ENCODE measurements at places on chromosomes 7 and 10. TPM values are rescaled to one million over a fixed set of nuclear protein-coding genes. Genes with fewer than 3 reads are reported as not detected.
A peak's percentile ranks its signal among the peaks of the same experiment; 100 is the strongest.

- no peak for DNase-seq
Observed at GRCh38 chr7:1691601-1692514, 21.8 kb downstream of the ELFN1 start.

AP4M1 gene
- total RNA-seq, result 12.8 TPM

DENND2A gene
- total RNA-seq, result 24.9 TPM

DNA sequence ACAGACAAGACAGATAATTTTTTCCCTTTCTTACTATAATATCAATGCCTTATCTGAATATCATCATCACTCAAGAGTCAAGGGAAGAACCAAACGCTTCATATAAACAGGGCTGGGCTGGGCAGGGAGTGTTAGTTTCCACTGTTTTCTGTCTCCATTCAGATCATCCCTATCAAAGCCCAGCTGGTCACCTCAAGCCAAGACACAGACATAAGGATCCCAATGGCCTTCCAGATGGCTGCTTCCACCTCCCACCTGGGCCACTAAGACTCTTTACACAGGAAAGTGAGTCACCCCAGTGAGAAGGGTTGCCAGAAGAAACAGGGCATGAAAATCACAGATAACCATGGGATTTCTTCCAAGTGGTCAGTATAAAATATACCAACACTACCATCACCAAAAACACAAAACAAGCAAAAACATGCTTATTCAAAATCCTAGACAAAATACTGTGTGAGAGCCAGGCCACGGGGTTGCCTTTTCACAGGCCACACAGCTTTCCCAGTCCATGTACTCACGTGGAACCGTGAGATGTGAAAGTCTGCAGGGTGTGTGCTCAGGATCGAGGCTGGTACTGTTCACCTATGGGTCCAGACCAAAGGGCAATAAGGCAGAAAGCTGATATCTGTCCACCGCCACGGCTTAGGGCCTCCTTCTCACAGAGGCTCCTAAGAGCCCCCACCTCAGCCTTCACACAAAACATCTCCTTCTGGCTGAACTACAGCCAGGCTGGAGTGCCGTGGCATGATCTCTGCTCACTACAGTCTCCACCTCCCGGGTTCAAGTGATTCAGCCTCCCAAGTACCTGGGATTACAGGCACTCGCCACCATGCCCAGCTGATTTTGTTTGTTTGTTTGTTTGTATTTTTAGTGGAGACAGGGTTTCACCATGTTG lies 5.7 kb downstream of the PRSS1 start:
- no peak for DNase-seq

TAS2R41 gene
- total RNA-seq, result not detected

DNA sequence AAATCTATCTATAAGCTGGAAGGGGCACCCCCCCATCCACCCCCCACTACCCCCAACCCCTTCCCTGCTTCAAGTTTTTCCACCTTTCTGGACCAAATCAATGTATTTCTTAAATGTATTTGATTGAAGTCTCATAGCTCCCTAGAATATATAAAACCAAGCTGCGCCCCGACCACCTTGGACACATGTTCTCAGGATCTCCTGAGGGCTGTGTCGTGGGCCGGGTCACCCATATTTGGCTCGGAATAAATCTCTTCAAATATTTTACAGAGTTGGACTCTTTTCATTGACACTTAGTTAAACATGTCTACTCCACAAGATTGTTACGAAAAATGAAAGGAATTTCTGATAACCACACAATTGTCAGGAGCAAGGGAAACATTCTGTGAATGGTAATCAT lies 215.6 kb downstream of the ADARB2 start:
- no peak for DNase-seq

ATG9B gene
- 15.4 TPM for total RNA-seq

- DNase-seq, result no peak
Observed at GRCh38 chr7:128221929-128222403, 19.1 kb upstream of the LEP start.

GRCh38 chr10:87505366-87506111 lies 846 bp downstream of the MINPP1 start:
- DNase-seq, result no peak

GRCh38 chr10:63221950-63222349 lies 88.8 kb downstream of the NRBF2 start:
- DNase-seq, result no peak

DNA sequence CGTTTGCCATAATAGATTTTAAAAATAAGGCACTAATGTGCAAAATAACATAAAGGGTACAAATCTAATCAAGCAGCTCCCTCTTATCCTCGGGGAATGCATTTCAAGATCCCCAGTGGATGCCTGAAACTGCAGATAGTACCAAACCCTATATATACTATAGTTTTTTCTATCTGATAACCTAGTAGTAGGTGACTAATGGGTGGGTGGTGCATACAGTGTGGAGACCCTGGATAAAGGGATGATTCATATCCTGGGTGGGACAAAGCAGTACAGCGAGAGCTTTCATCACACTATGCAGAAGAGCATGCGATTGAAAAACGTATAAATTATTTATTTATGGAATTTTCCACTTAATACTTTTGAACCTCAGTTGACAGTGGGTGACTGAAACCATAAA lies 464.5 kb downstream of the GRID1 start:
- DNase-seq, result no peak

- DNase-seq, result no peak
Observed at GRCh38 chr10:112136486-112137153, 46.9 kb downstream of the GPAM start.

GRCh38 chr10:46236941-46237681 lies 49.7 kb upstream of the ANTXRL start:
- DNase-seq, result no peak

- DNase-seq, result no peak
Observed at GRCh38 chr7:25967278-25968204, 184.5 kb upstream of the NFE2L3 start.

GRCh38 chr7:150971242-150972022 lies 6.7 kb downstream of the KCNH2 start:
- no peak for DNase-seq

EPHA1 gene
- 16.2 TPM for total RNA-seq

DNA sequence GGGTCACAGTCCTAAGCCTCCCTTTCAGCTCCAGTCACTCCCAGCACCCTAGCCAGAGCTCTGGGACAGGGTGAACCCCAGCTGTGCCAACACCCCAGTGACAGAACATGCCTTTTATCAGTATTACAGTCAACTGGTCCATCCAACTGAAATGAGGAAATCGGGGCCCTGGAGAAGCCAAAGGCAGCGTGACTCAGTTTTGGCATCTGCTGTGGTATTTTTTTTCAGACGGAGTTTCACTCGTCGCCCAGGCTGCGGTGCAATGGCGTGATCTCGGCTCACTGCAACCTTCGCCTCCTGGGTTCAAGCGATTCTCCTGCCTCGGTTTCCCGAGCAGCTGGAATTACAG lies 3.4 kb upstream of the CLDN15 start:
- no peak for DNase-seq

NPFFR1 gene
- 0.59 TPM for total RNA-seq

GRCh38 chr10:125124115-125124487 lies 36.3 kb downstream of the CTBP2 start:
- no peak for DNase-seq

DNA sequence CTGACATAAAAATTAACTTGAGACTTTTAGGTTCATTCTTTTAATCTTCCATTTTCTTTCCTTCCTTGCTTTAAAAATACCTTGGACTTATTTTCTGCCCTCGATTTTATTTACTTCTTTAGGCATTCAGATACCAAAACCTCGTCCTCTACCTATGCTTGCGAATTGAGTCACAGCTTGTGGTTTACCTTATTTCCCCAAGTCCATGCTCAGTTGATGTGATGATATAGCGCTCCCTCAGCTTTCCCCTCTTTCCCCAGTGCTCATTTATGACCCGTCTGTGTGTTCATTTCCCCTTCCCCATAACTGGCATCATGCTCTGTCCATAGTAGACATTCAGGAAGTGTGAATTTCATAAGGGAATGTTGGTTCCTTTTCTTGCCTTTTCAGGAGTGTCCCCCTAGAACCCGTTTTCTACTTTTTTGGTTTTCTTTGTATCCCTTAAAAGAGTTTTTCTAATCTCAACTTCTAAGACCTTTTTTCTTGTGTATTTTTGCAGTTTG lies 19.1 kb upstream of the PRKRIP1 start:
- no peak for DNase-seq

LLCFC1 gene
- not detected for total RNA-seq

STEAP1 gene
- total RNA-seq, result 16.3 TPM

DNA sequence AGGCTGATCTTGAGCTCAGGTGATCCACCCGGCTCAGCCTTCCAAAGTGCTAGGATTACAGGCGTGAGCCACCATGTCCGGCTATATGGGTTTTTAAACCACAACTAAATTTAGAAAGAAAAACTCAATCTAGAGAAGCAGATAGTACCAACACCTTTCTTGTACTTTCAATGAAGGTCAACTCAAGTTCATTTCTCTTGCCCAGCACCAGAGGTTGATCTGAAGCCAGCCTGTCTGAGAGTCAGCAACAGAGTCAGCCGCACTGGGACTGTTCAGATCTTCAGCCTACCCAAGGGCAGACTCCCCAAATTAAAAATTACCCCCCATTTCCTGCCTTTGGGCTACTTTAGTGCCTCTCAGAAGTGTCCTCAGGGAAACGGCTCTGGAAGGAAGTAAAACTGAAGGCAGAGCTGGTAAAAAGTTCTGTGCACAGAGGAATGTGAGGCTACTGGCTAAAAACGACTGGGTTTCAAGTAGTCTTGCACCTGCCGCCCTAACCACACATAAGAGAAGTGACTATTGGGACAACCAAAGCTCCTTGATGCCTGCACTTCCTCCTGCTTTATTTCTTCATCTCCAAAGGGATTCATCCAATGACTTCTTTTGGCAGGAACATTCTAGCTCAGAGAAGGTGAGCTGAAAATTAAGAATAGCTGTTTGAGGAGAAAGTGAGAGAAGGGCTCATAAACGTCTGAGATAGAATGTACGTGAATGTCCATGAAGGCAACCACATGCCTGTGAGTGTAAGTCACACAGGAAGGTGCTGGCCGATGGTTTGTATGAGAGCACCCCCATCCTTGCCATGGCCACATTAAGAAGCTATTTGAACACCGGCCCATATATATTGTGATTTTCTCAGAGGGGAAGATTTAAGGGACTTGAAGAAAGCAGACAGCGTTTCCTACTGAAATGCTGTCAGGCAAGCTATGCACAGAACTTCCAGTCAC lies 142.4 kb upstream of the PRR15 start:
- no peak for DNase-seq

DNA sequence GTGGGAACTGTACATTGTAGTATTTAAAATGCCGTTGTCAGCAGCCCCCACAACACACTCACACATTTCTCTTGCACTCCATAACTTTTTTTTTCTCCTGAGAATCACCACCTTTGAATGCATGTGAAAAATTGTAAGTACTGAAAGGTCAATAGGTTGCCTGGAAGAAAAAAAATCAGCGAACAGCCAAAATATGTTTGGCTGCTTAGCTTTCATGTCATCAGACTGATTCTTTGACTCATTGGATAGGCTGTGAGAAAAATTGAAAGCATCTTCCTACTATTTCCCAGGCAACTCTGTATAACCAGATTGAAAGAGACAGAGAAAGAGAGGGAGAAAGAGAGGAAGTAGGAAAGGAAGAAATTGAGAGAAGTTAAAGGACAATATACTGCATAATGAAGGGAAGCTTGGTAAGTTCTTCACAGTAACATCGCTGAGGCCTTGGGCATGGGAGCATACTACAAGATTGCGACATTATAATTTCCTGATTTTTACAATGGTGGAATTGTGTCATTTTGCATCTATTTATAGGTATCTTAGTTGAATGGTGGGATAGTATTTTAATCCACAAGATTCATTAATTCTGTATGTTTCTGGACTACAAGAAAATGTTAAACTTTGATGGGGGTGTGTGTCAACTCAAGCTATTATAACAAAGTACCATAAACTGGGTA lies 249.3 kb upstream of the KCND2 start:
- DNase-seq, result no peak

- DNase-seq, result no peak
Observed at GRCh38 chr10:48792121-48792520, 107.4 kb downstream of the WDFY4 start.

MAGI2 gene
- 6.9 TPM for total RNA-seq

PKD2L1 gene
- total RNA-seq, result not detected

GIMAP7 gene
- total RNA-seq, result 5.7 TPM

DNA sequence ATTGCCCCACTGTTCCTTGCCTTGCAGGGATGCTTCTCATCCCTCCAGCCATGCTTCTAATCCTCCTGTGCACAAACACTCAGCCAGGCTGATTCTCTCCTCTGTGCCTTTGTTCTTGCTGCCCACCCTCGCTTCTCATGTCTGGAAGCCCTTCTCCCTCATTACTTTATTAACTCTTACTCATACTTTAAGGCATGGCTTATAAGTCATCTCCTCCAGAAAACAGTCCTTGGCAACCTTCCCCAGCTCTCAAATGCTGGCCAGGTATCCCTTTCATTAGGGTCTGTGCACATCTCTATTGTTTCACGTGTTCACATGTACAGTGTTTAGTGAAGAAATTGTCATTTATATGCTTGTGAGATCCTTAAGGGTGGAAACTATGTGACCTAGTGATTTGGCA lies 62.9 kb downstream of the ITGB8 start:
- DNase-seq, result no peak

GRCh38 chr10:17423632-17424186 lies 30.7 kb downstream of the ST8SIA6 start:
- DNase-seq, result no peak

DNA sequence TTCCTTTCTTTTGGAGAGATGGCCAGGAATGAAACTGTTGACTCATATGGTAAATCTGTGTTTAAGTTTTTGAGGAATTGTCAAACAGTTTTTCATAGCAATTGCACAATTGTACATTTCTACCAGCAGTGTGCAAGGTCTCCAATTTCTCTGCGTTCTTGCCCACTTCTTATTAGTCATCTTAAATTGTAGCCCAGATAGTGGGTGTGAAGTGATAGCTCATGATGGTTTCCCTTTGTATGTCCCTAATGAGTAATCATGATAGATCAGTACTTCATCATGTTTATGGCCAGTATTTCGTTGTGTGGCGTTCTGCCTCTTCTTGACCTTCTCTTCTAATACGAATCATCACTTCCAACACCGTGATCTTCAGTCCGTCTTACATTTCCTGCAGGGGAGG lies 136.3 kb downstream of the DOCK1 start:
- DNase-seq, result peak; percentile 12

COL13A1 gene
- total RNA-seq, result 10.1 TPM

SLC16A9 gene
- total RNA-seq, result 6.5 TPM

GRCh38 chr7:119482209-119482608 lies 790.8 kb upstream of the KCND2 start:
- no peak for DNase-seq
